ENCODE measurements at places on chromosomes 5 and 9.

- no peak for DNase-seq
Measured at GRCh38 chr9:13588151-13589033, 308.9 kb upstream of the MPDZ start.

GRCh38 chr9:136784249-136784996 lies 6.7 kb upstream of the TMEM141 start:
- DNase-seq: peak; percentile 42

- DNase-seq: no peak
Measured at GRCh38 chr5:39157701-39158100, 61.7 kb downstream of the FYB1 start.

DNA sequence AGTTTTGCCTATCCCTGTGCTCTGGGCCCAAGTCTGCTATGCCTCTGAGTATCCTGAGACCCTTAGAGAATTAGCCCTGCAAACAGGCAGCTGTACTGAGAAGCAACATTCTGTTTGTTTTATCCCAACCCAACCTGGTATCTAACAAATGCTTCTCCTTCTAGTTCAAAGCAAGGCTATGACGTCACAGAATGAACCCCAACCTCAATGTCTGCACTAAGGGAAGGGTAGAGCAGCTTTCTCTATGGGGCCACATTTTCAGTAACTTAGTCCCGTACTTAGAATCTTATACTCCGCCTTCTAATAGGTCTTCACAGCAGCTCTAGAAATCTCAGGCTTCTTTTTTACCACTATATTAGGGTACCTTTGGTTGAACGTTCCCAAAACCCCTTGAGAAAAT lies 169.6 kb downstream of the TSSK1B start:
- DNase-seq: no peak

DNA sequence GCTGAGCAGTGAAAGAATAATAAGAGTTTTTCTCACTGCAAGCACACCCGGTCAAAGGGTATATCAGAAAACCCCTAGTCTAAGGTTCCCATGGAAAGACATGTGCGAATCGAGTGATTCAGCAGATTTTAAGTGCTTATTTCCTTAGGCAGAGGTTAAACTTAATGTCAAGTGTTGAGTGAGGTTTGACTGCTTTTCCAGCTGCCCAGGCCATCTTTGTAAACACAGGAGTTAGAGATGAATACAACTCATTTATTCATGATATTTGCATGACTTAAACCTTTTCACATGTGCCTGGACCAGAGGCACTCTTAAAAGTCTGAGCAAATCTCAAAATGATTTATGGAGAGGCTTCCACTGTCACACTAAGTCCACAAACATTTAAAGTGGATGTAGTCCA lies 137.8 kb upstream of the RGMB start:
- DNase-seq: no peak

GRCh38 chr5:137051161-137051560 lies 448.0 kb downstream of the SPOCK1 start:
- no peak for DNase-seq

GRCh38 chr5:157540707-157541446 lies 34.7 kb downstream of the ADAM19 start:
- no peak for DNase-seq

GRCh38 chr5:139660105-139660922 lies 12.2 kb downstream of the CXXC5 start:
- DNase-seq: peak; percentile 87

- DNase-seq: no peak
Measured at GRCh38 chr5:59095480-59095879, 512.6 kb downstream of the RAB3C start.

DNA sequence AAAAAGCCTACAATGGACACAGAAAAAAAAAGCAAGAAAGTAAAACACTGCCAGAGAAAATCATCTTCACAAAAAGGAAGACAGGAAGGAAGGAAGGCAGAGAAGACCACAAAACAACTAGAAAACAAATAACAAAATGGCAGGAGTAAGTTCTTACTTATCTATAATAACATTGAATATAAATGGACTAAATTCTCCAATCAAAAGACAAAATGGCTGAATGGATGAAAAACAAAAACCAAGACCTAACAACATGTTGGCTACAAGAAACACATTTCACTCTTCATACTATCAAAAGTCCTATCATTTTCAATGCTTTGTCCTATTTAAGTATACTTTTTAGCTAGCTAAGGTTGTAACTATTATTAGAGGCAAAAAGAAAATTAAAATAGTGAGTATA lies 36.9 kb upstream of the HMGCR start:
- no peak for DNase-seq

DNA sequence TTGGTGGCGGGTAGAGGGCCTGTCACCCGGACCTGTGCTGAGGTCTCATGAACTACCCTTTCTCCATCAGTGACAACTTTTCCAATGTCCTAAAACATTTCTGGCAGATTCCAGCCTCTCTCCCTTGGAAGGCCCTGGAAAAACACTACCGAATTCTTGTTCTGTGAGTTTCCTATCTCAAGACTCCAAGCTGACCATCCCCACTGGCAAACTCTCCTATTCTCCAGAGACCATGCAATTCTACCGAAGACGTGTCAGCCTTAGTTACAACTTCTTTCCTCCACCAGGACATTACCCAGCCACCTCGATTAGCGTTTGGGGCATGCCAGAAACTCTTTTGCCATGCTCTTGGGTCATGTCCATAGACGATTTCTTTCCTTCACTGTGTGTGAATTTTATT lies 26.8 kb upstream of the GABRP start:
- no peak for DNase-seq

- DNase-seq: no peak
Measured at GRCh38 chr5:54379590-54379989, 69.2 kb upstream of the ARL15 start.

GRCh38 chr9:69916950-69917349 lies 96.3 kb downstream of the CFAP95 start:
- no peak for DNase-seq

GRCh38 chr9:127084076-127085039 lies 38.1 kb downstream of the ANGPTL2 start:
- no peak for DNase-seq

- DNase-seq: peak; percentile 96
Measured at GRCh38 chr5:157290981-157291711, 25.2 kb downstream of the CYFIP2 start.

DNA sequence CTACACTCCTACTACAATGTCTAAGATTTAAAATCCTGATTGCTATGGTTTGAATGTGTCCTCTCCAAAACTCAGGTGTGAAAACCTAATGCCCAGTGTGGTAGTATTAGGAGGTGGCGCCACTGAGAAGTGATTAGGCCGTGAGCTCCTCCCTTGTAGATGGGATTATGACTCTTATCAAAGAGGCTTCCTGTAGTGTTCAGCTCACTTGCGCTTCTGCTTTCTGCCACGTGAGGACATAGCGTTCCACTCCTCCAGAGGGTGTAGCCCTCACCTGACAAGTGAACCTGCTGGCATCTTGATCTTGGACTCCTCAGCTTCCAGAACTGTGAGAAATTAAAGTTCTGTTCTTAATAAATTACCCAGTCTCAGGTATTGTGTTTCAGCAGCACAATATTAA lies 33.0 kb upstream of the WHRN start:
- DNase-seq: no peak

- DNase-seq: no peak
Measured at GRCh38 chr9:113921396-113921925, 45.4 kb downstream of the ZNF618 start.

GRCh38 chr5:72440207-72440638 lies 67.0 kb downstream of the ZNF366 start:
- DNase-seq: no peak

DNA sequence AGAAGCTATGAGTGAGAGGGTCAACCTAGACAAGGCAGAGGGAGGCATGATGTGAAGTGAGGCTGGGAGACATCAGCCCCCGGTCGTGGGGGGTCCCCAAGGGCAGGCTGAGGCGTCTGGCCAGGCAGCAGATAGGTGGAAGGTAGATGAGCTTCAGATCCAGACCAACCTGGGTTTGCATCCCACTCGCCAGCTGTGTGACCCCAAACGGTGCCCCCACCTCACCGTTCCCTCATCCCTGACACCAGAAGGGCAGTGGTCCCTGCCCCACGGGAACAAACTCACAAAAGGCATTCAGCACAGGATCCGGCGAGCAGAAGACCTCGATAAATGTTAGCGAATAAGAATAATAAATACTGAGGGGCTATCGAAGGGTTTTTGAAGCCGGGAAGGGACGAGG lies 27.5 kb upstream of the LMX1B start:
- no peak for DNase-seq

DNA sequence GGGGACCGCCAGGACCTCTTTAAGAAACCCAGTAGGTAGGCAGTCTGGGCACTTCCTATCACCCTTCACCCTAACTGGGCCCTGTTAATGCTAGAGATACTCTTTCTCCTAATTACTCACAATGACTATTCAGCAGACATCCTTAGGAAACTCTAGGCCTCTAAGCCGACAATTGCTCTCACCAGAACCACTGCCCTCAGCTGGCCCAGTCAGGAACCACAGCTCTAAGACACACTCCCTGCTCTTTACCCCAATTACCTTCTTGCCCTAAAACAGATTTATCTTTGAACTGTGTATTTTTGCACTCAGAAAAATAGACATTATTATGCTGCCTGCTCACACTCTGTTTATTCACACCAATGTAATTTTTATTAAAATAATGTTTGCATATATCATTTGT lies 432.6 kb upstream of the SLC30A5 start:
- DNase-seq: peak; percentile 7

DNA sequence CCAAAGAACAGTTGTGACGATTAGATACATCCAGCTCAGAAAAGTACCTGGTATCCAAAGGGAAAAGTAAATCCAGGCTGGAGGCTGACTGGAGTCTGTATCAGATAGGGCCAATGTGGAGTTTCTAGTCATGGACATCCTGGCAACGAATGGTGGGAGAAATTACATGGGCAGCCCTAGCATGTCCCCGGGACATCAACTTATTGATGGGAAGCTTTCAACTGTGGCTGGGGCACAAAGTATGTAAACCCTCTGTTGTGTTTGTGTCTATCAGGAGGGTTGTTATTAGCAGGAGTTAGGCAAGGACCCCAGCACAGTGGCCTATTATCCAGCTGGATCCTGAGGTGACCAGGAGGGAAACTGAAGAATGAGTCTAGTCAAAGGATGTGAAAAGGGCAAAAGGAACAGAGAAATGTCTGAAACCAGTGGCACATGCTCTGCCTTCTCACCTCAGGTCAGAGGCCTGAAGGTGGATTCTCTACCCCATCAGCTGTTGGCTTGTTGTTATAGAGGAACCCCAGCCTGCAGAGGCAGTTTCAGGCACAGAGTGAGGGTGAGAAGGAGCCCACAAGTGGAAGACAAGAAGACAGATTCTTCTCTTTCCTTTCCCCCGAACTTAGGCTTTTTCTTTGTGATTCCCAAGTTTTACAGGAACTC lies 19.9 kb downstream of the IFNW1 start:
- DNase-seq: no peak

DNA sequence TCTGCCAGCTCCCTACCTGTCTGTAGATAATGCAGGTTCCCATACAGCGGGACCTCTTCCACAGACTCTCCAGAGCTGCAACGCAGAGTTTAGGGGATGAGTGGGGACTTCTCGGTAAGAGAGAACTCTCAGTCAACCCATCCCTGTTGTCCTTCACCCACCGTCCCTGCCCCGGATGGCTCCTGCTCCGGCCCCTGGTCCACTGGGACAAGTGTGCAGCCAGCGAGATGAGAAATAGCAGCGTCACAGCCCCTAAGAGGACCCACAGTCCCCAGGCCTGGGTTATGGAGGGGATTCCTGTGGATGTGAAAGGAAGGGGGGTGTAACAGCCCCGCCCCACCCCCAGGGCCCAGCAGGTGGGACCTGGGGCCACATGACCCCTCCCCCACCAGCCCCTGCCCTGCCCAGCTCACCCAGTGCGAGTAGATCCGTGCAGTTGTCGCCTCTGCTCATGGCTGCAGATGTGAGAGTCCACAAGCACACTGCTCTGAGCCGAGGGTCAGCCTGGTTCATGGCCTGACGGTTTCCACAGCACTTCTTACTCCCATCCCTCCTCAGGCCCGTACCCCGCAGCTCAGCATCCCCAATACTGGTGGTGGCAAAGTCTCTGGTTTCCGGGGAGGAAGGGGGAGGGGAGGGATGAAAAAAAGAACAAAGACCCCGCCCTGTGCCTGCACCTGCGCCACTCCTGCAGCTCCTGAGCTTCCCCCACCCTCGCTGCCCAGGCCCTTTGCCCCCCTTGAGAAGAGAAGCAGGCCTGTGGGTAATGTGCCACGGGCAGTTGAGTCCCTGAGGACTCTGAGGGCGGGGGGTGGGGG lies at the start of gene SIT1:
Gene SIT1 (minus strand): TSS at position 591 of the 818 bp plus-strand sequence. CDS start 78 bp downstream, at position 513.
- no peak for DNase-seq

DNA sequence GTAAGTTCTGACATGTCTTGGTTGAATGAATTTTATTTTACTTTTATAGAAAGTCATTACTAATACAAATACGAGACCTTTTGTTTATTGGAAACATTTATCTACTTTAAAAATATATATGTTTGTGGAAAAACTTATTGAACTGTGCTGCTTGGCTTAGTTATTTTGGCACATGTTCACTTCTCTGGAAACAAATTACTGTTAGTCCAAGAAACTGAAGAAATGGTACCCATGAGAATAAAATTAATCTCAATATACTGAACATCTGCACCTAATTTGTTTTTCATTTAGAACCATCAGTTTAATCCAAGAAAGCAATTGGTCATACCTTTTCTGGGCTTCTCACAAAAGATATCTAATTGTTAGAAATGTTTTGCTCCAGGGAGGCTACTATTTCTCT lies 32.2 kb downstream of the INVS start:
- DNase-seq: no peak

- no peak for DNase-seq
Measured at GRCh38 chr5:108529381-108529780, 147.5 kb upstream of the FBXL17 start.

- DNase-seq: peak; percentile 19
Measured at GRCh38 chr9:121322037-121322736, 47.9 kb downstream of the STOM start.

All from ACHN (cell line).